CD4-positive, CD25-positive, alpha-beta regulatory T cell (primary cell): ENCODE measurements at places on chromosomes 2 and 18. TPM values are rescaled to one million over a fixed set of nuclear protein-coding genes. Genes with fewer than 3 reads are reported as not detected.

DNA sequence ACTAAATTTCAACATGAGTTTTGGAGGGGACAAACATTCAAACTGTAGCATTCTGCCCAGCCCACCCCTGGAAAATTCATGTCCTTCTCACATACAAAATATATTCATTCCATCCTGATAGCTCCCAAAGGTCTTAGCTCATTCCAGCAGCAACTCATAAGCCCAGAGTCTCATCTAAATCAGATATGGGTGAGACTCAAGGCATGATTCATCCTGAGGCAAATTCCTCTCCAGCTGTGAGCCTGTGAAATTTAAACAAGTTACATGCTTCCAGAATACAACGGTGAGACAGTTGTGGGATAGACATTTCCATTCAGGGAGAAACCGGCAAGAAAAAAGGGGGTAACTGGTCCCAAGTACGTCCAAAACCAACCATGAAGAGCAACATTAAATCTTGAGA lies 43.5 kb upstream of the FAHD2A start:
- DNase-seq, result no peak

DNA sequence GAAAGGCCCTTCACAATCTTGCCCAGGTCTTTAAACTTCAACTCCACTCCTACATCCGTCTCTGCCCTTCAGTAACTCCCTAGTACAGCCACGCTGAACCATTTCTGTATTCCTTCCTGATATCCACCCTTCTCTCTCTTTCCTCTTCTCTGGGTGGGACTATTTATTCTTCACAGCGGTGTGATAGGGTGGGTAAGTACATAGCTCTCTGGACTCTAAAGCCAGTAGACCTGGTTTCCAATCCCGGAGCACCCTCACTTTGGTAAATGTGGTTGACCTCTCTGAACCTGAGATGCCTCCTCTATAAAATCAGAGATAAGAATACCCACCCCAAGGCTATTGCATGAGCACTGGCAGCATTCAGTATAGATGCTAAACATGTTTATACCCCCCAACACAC lies 86.7 kb downstream of the ATL2 start:
- no peak for DNase-seq

- no peak for DNase-seq
Observed at GRCh38 chr2:218392459-218392858, 7.2 kb upstream of the CTDSP1 start.

The GREB1 gene
- 0.35 TPM for total RNA-seq

The IL37 gene
- not detected for total RNA-seq

DNA sequence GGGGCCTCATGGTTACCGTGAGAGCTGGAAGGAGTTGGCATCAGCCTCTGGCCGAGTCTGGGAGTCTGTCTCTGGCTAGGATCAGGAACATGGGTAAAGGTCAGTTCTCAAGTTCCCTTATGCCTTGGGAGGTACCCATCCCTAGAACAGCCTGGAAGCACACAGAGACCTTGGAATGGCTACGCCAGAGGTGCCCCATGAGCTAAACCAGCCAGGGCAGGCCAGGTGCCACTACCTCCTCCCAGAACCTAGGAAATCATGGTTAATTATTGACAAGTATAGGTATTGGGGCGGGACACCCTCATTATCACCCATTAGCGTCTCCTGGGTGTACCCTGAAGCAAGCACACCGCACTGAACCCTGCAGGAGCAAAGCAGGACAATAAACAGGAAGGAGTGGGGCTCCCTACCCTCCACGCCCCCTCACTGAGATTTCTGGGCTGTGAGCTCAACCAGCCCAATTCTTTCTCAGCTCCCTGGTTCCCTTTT lies 3.0 kb upstream of the ASPRV1 start:
- DNase-seq, result no peak
